ENCODE measurements at places on chromosomes 16 and 17.
A peak's percentile ranks its signal among the peaks of the same experiment; 100 is the strongest.

DNA sequence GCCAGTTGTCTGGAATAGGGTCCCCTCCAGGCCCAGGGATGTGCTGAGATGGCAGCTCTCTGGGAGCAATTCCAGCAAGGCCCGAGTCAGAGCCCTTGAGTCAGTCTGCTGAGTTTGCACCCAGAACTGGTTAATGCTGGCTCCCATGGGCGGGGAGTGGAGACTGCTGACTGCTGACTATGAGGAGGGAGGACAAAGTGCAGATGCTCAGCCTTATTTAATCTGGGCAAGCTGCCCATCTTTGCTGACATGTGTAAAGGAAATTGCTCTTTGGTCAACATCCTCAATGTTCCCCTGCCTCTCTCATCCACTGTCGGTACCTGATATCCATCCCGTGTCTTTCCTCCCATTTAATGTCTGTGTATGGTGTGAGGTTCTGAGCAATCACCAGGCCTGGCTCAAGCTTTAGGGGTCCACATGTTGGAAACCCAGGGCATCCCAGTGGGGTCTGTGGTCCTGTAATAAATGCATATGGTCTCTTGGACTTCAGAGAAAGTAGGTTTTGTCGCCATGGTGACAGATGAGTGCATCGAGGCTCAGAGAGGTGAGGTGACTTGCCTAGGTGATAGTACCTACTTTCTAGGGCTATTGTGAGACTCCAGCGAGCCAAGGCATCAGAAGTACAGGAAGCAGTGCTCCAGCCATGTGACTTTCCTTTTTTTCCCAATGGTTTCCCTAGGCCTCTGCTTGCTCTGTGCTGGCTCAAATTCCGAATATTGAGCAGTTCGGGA lies 20.0 kb upstream of the RNF135 start:
- DNase-seq = no peak

- DNase-seq = no peak
These were observed 15.8 kb downstream of the PGS1 start for GRCh38 chr17:78394209-78394608.

DNA sequence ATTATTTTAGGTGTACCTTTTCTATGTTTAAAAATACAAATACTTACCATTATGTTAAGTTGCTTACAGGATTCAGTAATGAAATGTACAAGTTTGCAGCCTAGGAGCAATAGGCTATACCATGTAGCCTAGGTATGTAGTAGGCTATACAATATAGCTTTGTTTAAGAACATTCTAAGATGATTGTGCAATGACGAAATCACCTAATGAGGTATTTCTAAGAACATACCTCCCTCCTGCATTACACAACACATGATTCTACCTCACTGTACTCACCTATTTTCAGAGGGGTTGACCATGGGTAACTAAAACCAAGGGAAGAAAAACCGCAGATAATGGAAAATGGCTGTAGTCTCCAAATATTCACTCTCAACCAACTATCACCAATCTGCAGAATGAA lies 35.3 kb upstream of the TBC1D3K start:
- no peak for DNase-seq

DNA sequence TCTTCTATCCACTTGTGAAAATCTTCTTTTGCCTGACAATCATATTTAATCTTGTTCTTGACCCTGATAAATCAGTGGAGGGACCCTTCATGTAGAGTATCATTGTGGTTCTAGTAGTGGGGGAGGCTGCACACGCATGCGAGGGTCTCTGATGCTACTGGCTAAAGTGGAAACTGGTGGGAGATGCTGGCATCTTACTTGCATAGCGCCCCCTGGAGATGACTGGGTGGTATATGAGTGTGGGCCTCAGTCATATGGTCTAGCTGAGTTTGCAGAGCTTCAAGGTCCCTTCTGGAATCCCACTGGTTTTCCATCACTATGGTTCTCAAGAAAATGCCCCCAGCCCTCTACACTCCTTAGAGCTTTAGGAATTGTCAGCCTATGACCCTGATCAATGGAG lies 236.4 kb upstream of the AXIN2 start:
- DNase-seq = no peak

- no peak for DNase-seq
These were observed 56.7 kb downstream of the YPEL2 start for GRCh38 chr17:59388069-59388556.

- peak; percentile 97 for DNase-seq
These were observed 4.5 kb upstream of the HSD17B1 start for GRCh38 chr17:42548070-42548837.

DNA sequence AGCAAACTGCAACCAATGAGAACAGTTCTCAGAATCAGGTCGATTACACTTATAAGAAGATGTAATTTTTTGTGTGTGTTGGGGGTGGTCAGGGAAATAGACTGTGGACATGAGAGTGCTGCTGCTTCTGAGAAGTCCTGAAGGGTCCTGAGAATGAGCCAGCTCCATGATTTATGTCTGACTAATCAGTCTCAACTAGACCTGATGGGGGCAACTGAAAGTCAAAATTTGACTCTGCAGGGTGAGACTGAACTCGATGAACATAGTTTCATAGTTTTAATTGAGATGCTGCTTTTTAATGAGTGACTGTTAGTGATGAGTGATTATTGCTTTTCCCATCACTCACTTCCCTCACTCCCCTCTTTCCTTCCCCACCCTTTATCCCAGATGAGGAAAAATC lies 37.3 kb downstream of the SMARCE1 start:
- DNase-seq = no peak

- DNase-seq = no peak
These were observed 135.1 kb downstream of the PRKCA start for GRCh38 chr17:66437476-66438026.

DNA sequence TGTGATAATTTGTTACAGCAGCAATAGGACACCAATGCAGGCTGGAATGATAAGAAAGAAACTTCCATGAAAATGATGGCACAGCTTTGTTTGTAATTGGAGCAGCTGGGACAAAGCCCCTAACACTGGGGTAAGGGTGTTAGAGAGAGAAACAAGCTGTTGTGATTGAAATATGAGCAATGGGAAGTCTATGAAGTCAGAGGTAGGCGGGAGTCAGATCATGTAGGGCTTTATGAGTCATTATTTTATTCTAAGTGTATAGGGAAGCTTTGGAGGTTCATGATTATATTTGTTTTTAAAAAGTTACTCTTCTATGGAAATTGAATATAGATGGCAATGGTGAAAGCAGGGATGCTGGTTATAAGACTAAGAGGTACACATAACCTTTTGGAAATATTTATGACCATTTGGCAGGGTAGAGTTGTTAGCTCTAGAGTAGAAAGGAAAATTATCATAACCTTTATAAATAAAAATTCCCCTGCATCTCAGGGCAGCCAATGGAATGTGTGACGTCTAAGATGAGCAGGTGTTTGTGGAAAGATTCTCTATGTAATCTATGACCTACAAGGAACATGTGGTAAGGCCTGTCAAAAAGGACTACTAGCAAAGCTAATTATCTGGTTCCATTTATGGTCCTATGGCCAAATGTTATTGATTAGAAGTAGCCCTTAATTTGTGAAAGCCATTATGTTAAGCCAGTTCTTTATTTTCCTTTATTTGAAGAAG lies 85.6 kb downstream of the KCNJ2 start:
- no peak for DNase-seq

DNA sequence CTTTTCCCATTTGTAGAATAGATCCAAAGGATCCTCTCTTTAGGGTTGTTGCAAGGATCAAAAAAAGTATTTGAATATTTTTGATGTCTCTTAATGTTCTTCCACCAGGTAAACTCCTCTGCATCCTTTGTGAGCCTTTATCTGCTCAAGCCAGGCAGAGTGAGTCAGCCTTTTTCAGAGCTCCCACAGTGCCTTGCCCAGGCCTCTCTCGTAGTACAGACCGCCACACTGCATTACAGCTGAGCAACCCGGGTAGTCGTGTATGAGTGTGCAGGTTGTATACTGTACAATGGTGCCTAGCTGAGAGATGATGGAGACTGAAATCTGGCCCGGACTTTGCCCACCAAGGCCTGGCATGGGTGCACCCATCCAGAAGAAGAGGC lies 20.9 kb downstream of the RHBDL3 start:
- DNase-seq = no peak
